ACHN (cell line): ENCODE measurements at places on chromosomes 16 and 17.
A peak's percentile ranks its signal among the peaks of the same experiment; 100 is the strongest.

DNA sequence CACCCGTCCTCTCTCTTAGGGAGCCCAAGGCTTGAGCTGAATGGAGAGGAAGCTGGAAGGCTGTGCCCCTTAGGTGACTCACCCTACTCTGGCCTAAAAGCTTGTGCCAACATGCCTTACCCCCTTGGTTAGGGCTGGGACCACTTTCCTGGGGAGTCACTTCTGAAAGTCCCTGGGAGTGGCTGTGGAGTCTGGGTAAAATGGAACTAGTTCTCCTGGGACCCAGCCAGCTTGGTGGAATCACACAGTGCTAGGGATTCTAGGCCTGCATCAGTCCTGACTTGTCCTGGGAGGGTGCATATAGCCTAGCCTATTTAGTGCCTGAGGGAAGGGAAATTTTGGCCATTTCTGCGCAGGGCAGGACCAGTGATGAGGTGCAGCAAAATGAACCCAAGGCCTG lies 10.5 kb downstream of the MMP28 start:
- no peak for DNase-seq

- DNase-seq = peak; percentile 94
These were observed at the start of gene MAFG for GRCh38 chr17:81927653-81928543. TSS of gene MAFG (minus strand) at chr17:81927735. CDS start at chr17:81923185, 4,550 bp downstream.

- DNase-seq = no peak
These were observed 54.2 kb downstream of the WIPI1 start for GRCh38 chr17:68403122-68403521.

GRCh38 chr17:78374189-78374588 lies 4.3 kb upstream of the PGS1 start:
- DNase-seq = no peak

DNA sequence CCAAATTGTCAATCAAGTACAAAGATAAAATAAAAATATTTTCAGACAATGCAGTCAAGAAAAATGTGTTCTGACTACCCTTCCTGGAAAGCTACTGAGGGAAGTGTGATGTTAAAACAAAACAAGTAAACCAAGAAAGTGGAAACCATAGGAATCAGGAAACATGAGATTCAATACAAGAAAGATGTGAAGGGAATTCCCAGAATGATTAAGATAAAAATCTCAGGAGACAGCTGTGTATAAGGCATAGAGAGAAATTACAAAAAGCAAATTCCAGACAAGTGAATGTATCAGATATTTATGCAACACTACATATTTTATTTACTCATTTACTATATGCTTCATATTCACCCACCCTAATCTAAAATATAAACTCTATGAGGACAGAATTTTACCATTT lies 32.2 kb downstream of the TRIM37 start:
- no peak for DNase-seq

GRCh38 chr17:80656590-80656989 lies 112.0 kb downstream of the RPTOR start:
- DNase-seq = no peak

DNA sequence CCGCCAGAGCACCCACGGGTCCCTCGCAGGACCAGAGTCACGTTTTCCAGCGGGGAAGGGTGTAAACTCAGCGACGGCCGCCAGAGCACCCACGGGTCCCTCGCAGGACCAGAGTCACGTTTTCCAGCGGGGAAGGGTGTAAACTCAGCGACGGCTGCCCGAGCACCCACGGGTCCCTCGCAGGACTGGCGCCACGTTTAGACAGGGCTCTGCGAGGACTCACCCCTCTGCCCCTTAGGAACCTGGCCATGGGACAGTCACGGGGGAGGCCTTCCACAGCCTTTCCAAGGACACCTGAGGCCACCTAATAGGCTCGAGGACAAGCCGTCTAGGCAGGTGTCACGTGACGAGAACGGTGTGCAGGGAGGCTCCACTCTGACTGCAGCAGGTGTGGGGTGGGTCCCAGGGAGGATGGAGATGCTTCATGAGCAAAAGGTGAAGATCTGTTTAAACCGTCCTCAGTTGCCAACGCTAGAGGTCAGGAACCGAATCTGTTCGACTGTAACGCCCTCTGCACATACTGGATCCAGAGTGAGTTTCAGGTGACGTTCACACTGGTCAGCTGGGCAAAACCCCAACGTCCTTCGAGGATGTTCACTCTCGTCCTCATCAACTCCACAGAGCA lies 48.0 kb upstream of the METRNL start:
- no peak for DNase-seq

- no peak for DNase-seq
These were observed 22.6 kb downstream of the SMPD3 start for GRCh38 chr16:68425498-68426346.

- DNase-seq = peak; percentile 71
These were observed 7.1 kb upstream of the IL32 start for GRCh38 chr16:3058139-3059030.

DNA sequence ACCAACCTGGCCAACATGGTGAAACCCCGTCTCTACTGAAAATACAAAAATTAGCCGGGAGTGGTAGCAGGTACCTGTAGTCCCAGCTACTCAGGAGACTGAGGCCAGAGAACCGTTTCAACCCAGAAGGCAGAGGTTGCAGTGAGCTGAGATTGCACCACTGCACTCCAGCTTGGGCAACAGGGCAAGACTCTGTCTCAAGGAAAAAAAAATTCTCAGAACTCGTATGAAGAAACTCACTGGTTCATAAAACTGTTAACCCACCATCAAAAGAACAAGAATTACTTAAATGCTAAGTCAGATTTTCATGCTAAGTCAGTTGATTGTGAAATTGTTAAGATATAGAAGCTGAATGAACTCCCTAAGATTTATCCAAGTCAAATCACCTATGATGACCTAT lies 31.3 kb downstream of the SLC39A11 start:
- DNase-seq = no peak

DNA sequence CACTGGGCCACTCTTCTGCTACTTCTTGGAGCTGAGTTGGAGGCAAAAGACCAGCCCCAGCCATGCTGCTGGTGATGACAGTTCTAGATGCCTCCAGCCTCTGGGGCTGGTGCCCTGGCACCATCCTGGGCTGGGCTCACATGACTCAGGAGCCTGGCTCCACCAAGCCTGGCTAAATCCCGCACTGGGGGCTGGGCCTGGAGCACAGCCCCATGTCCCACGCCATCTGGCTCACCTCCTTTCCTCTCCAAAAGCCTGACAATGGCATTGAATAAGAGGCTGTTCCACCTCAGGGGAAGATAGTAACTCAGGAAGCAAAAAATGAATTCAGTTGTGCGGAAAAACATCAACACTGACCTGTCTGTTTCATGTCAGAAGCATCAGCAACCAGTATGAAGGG lies 45.1 kb upstream of the MTSS2 start:
- DNase-seq = no peak

- no peak for DNase-seq
These were observed 43.9 kb downstream of the AATF start for GRCh38 chr17:36992701-36993100.

DNA sequence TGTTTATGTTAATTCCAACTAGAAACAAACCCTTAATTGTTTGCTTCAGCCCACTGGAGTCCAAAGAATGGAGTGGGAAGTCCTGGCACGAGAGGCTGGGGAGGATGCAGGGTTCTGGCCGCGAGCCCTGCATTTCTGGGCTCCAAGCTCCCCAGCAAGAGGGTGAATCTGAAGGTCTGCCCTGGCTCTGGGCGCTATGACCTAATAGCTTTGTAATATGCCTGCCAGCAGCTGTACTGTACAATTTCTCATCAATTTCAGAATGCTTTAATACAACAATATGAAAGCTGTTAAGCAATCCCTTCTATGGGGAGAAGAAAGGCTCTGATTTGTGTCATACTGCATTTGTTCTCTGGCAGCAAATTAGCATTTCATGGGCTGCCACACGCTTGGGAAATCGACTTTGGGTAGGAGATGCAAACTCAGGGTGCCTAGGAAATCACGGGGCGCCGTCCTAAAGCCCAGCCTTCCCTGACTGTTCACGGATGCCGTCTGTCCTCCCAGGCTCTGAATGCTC lies 43.8 kb downstream of the NDEL1 start:
- DNase-seq = no peak

DNA sequence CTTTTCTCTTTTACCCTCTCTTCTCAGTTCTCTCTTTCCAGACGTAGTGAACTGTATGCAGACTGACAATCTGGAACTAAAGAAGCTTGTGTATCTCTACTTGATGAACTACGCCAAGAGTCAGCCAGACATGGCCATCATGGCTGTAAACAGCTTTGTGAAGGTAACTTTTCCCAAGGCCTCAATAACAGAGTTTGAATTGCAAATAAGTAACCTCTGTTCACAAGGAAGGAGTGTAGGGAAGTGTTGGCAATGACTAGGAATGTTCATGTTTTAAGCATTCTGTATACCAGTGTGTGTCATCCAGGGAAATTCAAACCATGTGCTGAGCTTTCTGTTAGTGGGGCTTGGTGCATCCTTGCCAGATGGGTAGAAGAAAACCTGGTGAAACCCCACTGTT lies 18.6 kb downstream of the AP2B1 start:
- no peak for DNase-seq

DNA sequence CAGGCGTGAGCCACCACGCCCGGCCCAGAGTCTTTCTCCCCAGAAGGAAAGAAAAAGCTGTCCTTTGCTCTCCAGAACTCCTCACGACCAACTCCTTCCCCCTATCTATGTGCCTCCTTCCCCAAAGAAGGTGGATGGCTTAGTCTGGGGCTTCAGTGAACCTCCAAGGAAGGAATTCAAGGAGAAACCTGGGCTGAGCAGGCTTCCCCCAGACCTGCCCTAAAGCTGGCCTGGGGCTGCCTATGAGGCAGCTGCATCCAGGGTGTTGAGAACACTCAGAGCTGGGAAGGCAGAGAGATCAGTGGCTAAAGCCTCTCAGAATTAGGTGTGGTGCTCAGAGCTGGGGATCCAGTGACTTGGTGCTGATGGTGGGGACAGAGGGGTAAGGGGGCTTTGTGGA lies 3.8 kb downstream of the ACSF2 start:
- no peak for DNase-seq

DNA sequence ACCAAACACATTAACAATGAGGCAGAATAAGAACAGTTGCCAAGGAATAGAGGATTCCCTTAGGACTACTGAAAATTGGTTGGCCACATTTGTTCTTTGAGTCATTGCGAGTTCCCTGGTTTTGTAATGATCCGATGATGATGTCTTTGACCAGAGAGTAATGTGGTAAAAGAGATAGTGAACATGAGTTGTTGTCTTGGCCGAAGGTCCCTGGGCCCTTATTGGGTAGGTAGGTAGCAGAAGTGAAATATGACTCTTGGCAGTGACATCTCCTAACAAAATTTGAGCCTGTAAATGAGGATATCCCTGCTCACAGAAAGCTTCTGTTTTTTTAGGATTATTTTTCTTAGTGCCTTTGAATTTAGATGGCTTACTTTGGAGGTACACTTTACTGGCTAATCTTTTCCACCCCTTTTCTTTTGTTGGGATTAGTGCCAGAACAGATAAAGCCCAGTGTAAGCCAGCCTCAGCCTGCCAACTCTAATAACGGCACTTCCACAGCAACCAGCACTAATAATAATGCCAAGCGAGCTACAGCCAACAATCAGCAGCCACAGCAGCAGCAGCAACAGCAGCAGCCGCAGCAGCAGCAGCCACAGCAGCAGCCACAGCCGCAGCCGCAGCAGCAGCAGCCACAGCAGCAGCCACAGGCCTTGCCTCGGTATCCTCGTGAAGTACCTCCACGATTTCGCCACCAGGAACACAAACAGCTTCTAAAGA lies 47.2 kb downstream of the TNRC6A start:
- no peak for DNase-seq

DNA sequence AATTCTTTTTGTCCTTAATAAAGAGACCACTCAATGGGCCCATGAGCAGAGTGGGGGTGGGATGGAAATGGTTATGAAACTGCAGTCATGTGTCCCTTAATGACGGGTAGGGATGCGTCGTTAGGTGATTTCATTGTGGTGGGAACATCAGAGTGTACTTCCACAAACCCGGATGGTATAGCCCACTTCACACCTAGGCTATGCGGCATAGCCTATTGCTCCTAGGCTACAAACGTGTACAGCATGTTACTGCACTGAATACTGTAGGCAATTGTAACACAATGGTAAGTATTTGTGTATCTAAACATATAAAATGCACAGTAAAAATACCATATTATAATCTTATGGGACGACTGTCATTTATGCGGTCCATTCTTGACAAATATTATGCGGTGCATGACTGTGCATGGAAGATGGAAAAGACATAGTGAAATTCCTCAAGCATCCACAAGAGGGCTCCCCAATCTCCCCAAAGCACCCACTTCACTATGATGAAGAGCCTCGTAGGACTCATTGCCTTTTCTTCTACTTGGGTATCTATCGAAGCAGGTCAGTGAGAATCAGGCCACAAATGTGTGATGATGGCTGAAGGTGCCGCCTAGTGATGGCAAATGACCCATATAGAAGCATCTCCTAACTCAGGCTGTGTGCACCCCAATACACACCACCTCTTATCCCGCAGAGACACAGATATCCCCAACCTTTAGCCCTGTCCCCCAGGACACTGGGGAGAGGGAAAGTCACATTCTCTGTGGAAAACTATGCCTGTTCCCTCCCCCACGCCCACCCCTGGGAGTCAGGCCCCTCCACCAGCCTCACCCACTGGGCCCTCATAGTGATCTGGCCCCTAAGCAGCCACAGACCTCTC lies 43.5 kb downstream of the TBX21 start:
- peak; percentile 53 for DNase-seq

DNA sequence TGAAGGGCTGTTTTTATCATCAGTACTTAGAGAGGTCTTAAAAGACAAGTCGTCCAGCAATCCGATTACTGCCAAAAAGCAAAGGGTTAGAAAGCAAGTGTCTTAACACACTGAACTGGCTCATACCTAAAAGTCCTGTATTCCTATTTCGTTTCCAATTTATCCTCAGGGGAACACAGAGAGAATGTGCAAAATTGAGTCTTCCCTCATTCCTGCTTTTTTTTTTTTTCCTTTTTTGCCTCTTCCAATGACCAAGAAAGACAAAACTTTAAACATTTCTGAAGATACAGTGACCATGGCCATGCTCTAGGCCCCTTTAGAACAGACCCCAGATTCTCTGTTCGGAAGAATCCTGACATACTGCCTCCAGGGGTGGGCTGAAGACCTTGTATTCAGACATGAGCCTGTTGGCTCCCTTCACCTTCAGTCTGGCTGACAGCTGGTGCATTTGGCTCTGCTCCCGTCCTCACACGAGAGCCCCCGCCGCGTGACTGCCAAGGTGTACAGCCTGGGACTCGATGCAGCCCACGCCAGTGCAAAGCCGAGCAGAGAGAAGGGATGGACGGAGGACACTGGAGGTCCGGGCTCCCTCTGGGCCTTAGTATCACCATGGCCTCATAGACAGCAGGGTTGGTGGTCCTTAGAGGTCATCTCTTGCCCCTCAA lies 47.0 kb downstream of the COTL1 start:
- DNase-seq = no peak

GRCh38 chr16:22681554-22682291 lies 132.2 kb upstream of the HS3ST2 start:
- no peak for DNase-seq

DNA sequence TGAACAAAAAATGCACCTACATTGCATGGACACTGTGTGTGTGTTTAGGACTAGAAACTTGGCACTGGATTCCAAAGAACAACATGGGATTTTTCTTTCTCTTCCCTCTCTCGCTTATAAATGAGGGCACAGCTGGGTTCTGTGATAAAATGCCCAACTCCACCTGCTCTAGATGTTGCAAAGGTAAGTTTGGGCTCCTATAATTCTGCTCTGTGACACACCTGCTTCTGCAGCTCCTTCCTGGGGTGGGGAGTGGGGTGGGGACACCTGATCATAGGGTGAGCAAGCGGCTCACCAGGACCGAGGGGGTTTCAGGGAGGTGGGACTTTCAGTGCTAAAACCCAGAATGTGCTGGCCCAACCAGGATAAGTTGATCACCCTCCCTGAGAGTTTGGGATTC lies 104.3 kb downstream of the AXIN2 start:
- DNase-seq = no peak

- DNase-seq = no peak
These were observed 4.8 kb upstream of the PPP1R9B start for GRCh38 chr17:50155115-50155819.
